Bronchial epithelial cell (primary cell): ENCODE measurements at places on chromosomes 12 and 14. TPM values are rescaled to one million over a fixed set of nuclear protein-coding genes. Genes with fewer than 3 reads are reported as not detected.

DNA sequence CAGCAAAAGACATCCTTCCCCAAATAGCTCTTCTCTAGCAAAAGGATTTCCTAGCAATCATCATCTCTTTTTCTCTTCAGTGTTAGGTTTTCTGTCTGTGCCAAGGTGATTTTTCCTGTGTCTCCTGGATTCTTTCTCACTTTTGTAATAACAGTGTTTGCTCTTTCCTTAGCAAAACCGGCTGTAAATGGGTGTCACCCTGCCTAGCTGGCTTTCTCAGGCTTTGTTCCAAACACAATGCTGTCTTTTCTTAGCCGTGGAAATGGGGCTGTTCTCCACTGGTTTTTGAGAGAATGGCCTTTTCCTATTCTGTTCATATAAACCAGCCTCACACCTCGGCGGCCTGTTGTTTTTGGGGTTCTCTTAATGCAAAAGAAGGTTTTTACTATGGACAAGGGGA lies 21.9 kb downstream of the JDP2 start:
- DNase-seq = no peak

The TCTN1 gene
- total RNA-seq = 4.5 and 8.1 TPM in 2 replicates

GRCh38 chr14:67514650-67515385 lies 18.3 kb upstream of the PLEKHH1 start:
- no peak for DNase-seq

GRCh38 chr12:101782273-101782731 lies 43.0 kb upstream of the SYCP3 start:
- DNase-seq = no peak

The LTBR gene
- total RNA-seq = 55.8 and 60.6 TPM in 2 replicates

DNA sequence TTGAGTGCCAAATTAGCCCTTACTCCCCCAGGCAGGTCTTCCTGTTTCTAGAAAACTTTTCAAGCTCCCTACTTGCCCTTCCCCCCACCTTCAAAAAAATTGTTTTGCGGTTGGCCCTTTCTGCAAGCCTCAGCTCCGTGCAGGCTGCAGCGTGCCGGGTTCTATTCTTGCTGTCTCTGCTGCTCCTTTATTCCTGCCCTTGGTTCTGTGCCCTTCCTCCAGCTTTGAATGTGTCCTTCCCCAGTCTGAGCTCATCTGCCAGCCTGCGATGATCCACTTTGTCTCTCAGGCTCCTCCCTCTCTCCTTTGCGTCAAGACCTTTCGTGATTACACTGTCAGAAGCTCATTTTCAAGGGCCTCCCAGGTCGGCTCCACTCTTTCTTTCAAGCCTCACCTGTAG lies 98.6 kb downstream of the IRF2BPL start:
- peak; percentile 55 for DNase-seq

DNA sequence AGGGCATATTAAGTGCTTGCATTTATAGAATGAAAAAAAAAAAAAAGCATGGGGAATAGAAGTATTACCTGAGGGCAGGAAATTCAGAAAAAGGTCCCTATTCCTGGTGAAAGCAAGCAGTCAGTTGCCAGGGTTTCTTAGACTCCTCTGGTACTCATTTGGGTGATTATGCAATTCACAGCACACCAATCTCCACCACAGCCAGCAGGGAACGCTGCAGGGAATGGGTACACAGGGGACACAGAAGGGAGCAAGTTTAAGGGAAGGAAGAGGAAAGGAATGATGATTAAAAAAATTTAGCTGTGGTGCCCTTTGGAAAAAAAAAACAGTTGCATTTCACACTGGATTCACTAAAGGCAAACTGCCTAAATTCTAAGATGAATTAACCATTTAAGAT lies 14.2 kb downstream of the BLTP3B start:
- peak; percentile 72 for DNase-seq

The POLE2 gene
- total RNA-seq = 1.8 and 2.2 TPM in 2 replicates

The RIMBP2 gene
- not detected in 2 replicates for total RNA-seq

- DNase-seq = no peak
Observed at GRCh38 chr12:115785548-115785947, 491.9 kb downstream of the MED13L start.

DNA sequence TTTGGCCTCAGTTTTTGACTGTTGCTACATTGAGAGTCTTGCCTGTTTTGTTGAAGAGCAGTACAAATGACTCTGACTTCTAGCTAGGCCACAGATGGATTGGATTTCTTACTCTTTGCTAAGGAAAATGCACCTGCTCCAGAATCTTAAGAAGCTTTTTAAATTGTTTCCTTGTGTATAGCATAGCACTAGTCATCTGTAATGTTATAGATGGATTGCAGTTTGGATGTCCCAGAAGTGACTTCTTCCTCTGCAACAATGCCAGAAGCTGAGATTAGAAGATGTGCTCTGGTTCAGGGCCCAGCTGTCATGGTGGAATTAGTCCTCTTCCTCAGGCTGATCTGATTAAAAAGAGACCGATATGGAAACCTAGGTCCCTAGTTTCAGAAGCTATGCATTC lies 67.9 kb downstream of the DAAM1 start:
- DNase-seq = no peak

DNA sequence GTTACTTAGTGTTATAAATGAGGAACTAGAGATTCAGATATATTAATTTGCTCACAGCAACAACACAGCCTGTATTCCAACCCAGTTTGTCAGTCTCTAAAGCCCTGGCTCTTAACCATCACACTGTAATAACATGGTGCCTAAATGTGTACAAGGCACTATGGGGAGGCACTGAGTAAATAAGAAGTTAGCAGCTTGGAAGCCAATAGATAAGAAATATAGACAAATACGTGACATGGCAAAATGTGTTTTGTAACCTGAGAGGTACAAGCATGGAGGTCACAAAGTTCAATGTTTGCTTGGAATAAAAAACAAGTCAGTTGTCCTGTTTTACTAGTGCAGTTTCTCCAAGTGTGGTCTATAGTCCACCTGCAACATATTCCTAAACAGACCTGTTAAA lies 16.3 kb upstream of the SLCO1A2 start:
- DNase-seq = no peak

- peak; percentile 81 for DNase-seq
Observed at GRCh38 chr12:4112734-4113325, 160.7 kb upstream of the CCND2 start.

- no peak for DNase-seq
Observed at GRCh38 chr14:89586258-89587135, 169.5 kb upstream of the FOXN3 start.

The OAS2 gene
- 0.64 and 0.79 TPM in 2 replicates for total RNA-seq

The GRIP1 gene
- total RNA-seq = 3.9 and 28.0 TPM in 2 replicates

GRCh38 chr12:8549381-8549780 lies 8.7 kb upstream of the CLEC4E start:
- no peak for DNase-seq

- peak; percentile 94 for DNase-seq
Observed at GRCh38 chr14:77071938-77072388, 26.1 kb upstream of the CIPC start.

- DNase-seq = no peak
Observed at GRCh38 chr12:45446013-45446412, 230.1 kb downstream of the ANO6 start.

- DNase-seq = no peak
Observed at GRCh38 chr12:78331181-78331580, 500.5 kb downstream of the NAV3 start.

GRCh38 chr12:131862600-131862993 lies 31.8 kb upstream of the ULK1 start:
- no peak for DNase-seq

- peak; percentile 92 for DNase-seq
Observed at GRCh38 chr12:75641031-75641780, 129.8 kb upstream of the KRR1 start.

- DNase-seq = peak; percentile 36
Observed at GRCh38 chr12:57430112-57430930, 522 bp downstream of the R3HDM2 start.

DNA sequence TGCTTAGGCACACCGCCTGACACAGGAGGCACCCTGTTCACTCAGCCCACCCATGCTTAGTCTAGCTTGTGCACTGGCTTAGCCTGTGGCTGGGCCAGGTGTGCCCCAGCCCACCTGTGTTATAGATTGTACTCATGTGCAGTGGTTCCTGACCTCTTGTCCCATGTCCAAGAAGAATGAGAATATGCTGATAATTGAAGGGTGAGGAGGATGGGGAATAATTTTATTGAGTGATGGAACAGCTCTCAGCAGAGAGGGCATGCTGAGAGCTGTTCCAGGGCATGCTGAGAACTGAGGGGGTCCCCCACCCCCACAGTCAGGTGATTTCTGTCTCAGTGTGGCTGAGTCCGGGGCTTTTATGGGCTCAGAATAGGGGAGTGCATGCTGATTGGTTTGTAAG lies 395.9 kb downstream of the FUT8 start:
- no peak for DNase-seq

GRCh38 chr14:75884198-75884611 lies 97.6 kb downstream of the TGFB3 start:
- peak; percentile 37 for DNase-seq

GRCh38 chr12:8687846-8688601 lies 9.8 kb upstream of the RIMKLB start:
- DNase-seq = peak; percentile 84

The FZD10 gene
- 0.26 and 0.77 TPM in 2 replicates for total RNA-seq

The HHIPL1 gene
- 0.53 and 1.2 TPM in 2 replicates for total RNA-seq

DNA sequence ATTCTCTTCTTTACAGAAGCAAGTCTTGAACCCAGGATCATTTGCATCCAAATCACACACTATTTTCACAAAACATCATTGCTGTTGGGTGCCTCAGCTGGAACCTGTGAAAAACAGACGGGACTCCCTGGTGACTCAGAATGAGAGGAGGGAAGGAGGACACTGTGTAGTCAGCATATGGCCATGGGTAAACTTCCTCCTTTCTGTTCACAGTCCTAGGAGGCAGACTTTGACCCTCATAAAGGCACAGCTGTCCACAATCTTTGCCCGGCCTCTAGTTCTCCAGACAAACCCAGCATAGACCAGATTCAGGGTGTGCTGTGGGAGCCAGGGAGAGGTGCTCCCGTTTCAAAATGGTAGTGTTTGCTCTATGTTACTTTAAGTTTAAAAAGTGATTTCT lies 62.0 kb downstream of the DYRK2 start:
- DNase-seq = peak; percentile 55

GRCh38 chr12:115296613-115297198 lies 612.7 kb upstream of the TBX3 start:
- DNase-seq = peak; percentile 32

DNA sequence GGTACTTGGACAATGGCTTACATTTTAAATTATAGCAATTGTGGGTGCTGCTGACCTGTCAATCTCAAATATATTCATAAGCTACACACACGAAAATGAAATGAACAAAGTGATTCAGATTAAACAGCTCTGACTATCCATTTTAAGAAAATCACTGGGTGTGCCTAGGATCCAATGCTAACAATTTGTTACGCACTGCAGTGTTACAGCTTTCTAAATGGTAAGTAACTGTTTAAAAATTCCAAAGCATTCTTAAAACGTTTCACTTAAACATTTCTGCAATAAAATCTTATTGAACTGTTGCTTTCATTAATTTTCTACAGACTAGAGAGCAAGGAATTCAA lies 18.9 kb downstream of the LMO3 start:
- DNase-seq = peak; percentile 52
